ENCODE measurements at places on chromosomes 2 and 18.

GRCh38 chr2:186347472-186347871 lies 138.6 kb upstream of the ZC3H15 start:
- no peak for DNase-seq

- no peak for DNase-seq
Observed at GRCh38 chr2:236754271-236754944, 184.8 kb downstream of the ACKR3 start.

DNA sequence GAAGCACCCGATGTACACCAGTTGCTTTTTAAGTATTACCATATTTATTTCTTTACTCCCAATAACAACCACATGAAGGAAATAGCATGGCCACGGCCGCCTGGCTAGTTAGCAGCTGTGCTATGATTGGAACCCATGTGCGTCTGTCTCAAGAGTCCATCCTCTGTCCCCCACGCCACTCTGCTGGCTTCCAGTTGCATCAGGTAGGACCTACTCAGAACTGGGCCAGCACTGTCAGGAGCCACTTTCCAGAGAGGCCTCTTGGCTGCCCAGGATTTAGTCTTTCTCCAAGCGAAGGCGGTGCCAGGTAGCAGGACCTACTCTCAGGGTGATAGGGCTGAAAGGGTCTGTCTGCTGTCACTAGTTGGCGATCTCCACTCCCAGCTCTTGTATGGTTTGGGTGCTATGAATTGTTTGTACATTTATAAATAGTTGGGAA lies 22.1 kb downstream of the ASB18 start:
- DNase-seq = no peak

GRCh38 chr18:28409811-28410210 lies 232.9 kb upstream of the CDH2 start:
- no peak for DNase-seq

GRCh38 chr2:217993138-217993537 lies 9.7 kb downstream of the TNS1 start:
- DNase-seq = no peak

- no peak for DNase-seq
Observed at GRCh38 chr2:11348209-11348749, 3.8 kb upstream of the ROCK2 start.

DNA sequence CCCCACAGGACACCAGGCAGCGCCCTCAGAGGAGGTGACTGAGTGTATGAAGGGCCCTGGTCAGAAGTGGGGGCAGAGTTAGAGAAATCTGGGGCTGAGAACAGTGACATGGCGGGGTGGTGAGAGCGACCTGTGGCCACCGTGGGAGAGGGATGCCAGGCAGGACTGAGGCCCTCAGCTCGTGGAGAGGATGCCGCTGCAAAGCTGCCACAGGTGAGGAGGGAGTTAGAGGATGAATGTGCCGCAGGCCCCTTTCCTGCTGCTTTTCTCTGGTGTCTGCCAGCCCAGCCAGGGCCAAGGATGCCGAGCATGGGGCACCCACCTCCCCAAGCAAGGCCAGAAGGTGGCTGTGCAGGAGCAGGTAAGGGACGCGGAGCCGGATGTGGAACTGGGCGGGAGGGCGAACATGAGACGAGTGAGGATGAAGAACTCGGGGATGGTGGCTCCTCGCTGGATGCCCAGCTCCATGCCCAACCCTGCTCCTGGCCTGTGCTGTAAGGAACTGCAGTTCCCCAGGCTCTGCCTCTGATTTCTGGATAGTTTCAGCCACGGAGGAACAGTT lies 269.2 kb upstream of the HDAC4 start:
- DNase-seq = no peak

DNA sequence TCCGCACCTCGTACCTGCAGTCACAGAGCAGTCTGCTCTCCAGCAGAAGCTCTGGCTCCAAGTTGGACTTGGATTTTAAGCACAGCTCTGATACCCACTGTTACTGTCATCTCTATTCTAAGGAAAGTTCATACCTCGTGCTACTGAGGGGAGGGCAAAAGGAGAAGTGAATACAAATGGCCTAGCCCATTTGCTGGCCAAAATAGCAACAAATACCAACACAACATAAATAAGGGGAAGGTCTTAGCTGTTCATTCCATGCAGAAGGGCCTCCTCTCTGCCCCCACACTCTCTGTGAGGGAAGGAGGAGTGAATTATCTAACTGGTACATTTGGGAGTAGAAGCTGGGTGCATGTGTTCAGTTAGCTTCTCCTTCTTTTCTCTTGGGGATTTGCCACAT lies 739.4 kb upstream of the RAB6C start:
- DNase-seq = no peak

DNA sequence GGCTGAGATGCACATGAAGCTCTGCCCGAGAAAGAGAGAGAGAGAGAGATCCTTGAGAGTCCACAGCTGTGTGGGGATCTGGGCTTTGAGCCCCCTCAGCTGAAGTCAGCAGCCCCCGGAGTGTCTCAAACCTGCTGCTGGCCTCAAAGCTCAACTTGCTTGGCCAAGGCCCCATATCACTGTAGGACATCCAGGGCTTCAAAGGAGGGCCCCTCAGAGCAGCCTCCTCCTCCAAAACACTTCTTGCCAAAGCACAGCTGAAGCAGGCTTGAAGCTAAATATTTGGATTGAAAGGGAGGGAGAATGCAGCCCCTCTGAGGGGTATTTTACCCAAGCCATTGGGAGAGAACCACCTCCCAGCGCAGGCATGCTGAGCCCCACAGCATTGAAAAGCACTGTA lies 357.6 kb downstream of the OSR1 start:
- no peak for DNase-seq

- DNase-seq = peak; percentile 59
Observed at GRCh38 chr2:74379851-74380789, at the start of gene DCTN1. DCTN1 (minus strand) TSS chr2:74380311; CDS start chr2:74380037, 274 bp downstream.

DNA sequence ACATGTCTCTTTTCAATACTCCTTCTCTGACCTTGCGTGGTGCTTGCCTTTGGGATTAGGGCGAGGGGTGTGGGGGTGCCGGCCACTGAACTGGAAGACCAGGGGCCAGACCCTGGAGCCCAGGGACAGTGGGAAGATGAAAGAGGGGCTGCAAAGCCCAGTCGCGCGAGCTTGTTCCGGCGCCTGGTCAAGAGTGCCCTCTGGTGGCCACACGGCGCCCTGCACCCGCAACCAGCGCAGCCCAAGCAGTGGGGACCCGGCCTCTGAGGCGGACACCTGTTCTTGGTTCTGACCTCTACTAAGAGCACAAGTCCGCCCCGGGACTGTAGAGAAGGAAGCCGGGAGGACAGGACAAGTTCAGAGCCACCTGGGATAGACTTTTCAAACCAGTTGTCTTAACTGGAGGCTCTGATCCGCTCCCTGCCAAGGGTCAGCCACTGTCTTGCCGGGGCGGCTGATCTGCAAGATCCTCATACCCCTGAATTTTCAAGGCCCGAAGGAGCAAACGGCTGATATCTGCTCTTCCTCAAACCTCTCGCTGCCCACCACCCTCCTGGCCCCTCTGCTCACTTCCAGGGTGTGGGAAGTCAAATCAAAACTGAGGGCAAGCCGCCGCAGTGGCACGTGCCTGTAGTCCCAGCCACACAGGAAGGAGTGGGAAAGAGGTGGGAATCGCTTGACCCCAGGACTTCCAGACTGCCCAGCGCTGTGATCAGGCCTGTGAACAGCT lies 14.9 kb upstream of the MSH6 start:
- peak; percentile 26 for DNase-seq

- DNase-seq = no peak
Observed at GRCh38 chr2:191015831-191016230, 1.9 kb upstream of the STAT1 start.

GRCh38 chr2:74777161-74777900 lies 56.6 kb upstream of the HK2 start:
- no peak for DNase-seq

DNA sequence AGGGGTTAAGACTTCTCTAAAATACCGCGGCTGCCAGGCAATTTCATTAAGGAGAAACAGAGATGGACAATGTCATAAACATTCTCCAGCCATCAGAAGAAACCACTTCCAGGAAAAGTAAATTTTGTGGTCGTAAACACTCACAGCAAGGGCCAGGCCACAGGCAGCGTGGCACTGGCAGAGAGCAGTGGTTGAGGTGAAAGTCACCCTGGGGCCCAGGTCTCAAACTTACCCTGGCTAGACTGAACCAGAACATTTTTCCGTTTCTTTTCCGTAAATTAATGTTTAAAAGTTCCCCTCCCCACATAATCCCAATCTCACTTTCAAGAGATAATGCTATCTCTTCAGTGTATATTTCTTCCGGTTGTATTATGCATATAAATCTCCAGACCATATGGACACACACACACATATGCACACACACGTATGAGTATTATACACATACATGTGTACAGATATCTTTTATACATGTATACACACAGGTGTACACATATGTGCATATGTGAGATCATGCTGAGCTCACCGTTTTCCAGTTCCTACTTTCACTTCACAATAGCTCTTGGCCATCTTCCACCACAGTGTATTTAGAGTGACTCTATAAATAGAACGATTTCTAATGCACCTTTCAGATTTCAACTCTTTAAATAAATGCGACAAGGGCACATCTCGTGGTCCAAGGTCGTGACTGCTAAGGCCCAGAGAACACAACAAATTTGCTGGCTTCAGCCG lies 90.1 kb downstream of the MALT1 start:
- no peak for DNase-seq

DNA sequence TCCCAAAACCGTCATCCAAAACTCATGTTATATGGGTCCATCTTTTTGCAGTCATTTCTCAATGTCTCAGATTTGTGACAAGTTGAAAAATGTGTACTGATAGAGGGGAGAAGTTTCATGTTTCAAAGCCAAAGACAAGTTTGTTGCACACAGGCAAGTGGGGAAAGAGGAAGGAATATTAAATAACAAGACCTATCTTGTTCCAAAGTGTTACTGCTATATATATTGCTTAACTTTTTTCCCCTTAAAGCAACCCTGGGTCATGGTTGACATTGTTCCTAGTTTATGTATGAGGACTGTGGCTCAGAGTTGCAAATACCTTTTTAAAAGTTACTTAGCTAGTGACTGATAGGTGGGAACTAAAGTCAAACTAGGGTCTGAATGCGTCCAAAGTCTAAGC lies 1.7 kb downstream of the ITGA4 start:
- no peak for DNase-seq

DNA sequence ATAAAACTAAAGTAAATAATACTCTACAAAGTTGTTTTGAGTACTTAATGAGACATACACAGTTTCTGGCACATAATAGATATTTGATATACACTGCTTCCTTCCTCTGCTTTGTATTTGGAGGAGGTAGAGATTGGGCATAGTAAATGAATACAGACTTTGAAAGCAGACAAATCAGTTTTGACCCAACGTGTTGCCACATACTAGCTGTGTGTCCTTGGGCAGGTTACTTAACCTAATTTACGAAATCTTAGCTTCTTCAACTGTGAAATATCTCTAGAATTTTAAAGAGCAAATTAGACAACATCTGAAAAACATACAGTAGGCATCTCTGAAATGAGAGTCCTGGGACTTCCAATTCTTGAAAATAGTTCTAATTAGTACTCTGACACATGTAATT lies 425.4 kb downstream of the TGIF1 start:
- DNase-seq = no peak

GRCh38 chr18:72811047-72811446 lies 56.7 kb downstream of the NETO1 start:
- no peak for DNase-seq

GRCh38 chr2:98026927-98027522 lies 31.3 kb upstream of the TMEM131 start:
- DNase-seq = no peak

GRCh38 chr2:21330786-21331391 lies 207.1 kb downstream of the TDRD15 start:
- no peak for DNase-seq

DNA sequence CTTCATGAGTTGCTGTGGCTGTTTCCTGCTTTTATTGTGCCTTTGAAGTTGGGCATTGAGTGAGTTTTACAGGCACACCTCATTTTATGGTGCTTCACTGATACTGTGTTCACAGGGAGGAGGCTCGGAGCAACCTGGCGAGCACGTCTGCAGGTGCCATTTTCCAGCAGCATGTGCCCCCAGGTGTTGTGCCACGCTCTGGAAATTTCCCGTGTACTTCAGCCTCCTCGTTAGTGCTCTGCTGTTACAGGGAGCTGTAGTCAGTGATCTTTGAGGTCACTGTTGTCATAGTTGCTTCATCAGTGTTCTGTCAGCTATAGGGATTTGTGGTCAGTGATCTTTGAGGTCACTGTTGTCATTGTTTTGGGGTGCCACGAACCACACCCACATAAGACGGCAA lies 20.1 kb downstream of the CTDP1 start:
- no peak for DNase-seq

DNA sequence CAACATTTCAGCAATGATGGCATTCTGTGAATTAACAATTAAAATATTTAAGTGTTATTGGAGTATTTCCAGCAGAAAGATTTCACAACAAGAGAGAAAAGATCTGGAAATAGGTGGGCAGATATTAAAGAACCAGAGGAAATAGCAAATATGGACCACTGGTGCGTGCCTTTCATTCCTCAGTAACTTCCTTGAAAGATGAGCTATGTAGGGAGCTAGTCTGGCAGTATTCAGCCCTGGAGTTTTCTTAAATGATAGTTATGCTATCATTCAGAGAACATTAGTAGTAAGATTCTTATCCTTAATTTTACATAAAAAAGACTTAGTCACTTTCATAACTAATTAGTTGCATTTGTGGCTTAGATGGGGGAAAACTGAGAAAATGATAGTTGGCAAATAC lies 41.5 kb downstream of the TANC1 start:
- DNase-seq = no peak

DNA sequence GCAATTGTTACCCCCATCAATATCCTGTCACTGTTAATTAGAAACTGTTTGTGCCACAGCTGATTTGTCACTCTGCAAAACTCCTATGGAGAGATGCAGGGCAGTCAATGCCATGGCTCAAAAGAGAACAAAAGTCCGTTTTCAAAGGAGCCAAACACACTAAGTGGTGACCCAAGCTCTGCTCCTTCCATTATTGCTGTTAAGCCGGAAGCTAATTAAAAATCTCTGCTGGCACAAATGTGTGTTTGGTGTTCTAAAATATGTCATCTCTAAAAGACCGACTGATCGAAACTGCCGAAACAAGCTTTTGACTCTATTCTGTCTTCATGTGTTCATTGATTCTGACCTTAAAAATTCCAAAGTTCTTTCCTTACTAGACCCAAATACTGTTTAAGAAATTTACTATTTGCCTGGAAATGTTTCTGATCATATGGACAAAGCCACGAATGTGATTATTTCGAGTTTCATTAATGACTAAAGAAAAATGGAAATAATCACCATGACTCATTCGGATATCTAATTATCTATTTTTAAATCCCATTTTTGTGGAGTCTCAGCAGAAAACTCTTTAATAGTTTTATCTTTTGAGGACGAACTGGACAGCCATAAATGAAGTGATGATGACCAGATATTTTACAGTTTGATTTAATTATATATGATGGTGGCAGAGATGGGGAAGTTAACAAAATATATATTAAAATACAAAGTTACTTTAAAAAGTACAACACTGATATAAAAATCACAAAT lies 287.6 kb downstream of the SOCS6 start:
- DNase-seq = no peak
